ENCODE measurements at places on chromosomes 6 and 20.

- DNase-seq = no peak
Observed at GRCh38 chr6:52868240-52868639, 27.6 kb upstream of the GSTA5 start.

DNA sequence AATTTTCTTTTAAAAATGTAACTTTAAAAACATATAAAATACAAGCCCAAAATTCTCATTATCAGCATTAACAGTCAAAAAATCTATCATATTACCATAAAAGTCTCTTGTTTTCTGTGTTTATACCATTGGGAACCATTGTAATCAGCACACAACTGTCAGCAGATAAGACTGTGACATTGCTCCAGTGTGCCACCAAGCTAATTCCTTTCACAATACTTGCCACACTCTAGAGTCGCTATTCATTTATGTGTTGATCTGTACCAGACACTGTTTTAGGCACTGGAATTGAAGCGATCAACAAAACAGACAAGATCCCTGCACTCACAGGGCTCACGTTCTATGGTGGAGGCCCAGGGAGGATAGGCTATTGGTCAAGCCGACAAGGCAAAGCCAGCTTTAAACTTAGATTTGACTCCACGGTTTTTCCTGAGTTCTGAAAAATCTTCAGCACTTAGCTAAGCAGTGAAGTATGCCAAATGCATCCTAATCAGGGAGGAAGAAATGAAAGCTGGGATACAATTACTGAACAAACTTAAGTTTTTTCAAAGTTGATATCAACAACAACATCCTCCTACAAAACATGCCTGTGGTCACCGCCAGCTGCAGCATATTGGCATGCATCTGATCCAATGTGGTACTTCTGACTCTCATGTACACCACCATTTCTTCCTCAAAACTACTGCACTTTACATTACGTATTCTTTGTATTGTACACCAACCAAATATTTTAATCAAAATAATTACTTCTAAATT, 60.5 kb downstream of the GMDS start:
- no peak for DNase-seq

GRCh38 chr6:127190552-127190951, 72.1 kb downstream of the RSPO3 start:
- no peak for DNase-seq

- no peak for DNase-seq
Observed at GRCh38 chr6:40754461-40755045, 167.4 kb upstream of the LRFN2 start.

GRCh38 chr6:127404133-127404532, 55.1 kb downstream of the KIAA0408 start:
- DNase-seq = no peak

DNA sequence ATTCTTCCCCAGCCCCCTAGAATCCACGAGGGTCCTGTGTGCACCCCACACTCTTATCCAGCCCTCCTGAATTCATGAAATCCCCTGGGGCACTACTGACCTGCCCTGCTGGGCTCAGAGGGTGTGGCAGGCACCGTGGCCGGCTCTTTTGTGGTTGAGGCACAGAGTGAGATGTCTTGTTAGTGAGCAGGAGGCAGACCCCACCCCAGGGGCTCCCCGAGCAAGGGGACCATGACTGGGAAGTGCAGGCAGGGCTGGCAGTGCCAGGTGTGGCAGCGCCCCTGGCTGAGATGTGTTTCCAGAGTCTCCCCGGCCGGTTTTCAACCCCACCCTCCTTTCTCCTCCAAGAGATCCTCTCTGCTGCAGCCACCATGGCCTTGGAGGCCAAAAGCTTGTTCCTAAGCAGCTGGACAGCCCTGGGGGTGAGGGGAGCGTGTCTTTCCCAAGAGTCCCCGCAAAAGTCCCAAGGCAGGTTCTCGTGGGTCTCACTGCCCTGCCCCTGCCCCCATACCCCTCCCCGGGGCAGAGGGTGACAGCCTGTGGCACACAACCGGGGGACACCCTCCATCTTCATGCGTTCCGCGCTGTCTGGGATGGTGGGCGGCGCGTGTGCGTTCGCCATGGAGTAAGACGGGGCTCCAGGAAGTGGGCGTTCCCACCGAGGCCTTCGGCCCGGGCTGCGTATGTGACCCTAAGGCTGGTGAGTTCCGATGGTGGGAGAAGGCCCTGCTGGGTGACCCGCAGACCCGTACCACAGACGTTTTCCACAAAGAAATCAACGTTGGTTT, 208.9 kb downstream of the TAF4 start:
- no peak for DNase-seq

- no peak for DNase-seq
Observed at GRCh38 chr6:109053336-109053735, 41.3 kb downstream of the SESN1 start.

DNA sequence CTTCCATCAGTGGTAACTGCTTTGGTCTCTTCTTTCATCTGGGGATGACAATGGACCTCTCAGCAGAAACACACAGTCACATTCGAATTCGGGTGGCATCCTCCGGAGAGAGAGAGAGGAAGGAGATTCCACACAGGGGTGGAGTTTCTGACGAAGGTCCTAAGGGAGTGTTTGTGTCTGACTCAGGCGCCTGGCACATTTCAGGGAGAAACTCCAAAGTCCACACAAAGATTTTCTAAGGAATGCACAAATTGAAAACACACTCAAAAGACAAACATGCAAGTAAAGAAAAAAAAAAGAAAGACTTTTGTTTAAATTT, 6.1 kb downstream of the EDN1 start:
- no peak for DNase-seq

GRCh38 chr6:127592964-127593363, 16.0 kb downstream of the C6orf58 start:
- no peak for DNase-seq

DNA sequence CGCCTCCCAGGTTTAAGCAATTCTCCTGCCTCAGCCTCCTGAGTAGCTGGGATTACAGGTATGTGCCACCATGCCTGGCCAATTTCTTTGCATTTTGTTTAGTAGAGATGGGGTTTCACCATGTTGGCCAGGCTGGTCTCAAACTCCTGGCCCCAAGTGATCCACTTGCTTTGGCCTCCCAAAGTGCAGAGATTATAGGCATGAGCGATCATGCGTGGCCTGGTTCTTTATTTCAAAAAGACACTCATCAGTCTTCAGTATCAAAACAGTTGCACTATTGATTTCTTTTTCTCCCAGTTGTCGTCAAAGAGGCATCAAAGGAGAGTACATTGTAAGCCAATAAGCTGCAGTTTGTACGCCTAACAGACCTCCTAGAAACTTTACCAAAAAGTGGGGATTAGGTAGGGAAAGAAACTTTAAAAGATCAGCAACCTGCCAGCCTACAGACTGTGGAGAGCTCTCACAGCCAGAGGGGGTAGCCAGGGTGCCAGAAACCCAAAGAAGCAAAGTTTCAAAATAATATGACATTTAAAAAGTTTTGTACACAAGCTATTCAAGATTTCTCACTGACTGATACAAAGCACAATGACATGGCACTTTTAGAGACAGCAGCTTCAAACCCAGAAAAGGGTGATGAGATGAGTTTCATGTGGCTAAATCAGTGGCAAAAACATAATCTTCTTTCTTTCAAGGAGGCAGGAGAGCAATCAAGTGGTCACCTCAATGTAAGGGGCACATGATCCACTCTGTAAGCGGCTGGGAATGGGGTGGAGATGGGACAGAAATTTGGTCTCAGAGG, 83.0 kb upstream of the RALY start:
- no peak for DNase-seq

DNA sequence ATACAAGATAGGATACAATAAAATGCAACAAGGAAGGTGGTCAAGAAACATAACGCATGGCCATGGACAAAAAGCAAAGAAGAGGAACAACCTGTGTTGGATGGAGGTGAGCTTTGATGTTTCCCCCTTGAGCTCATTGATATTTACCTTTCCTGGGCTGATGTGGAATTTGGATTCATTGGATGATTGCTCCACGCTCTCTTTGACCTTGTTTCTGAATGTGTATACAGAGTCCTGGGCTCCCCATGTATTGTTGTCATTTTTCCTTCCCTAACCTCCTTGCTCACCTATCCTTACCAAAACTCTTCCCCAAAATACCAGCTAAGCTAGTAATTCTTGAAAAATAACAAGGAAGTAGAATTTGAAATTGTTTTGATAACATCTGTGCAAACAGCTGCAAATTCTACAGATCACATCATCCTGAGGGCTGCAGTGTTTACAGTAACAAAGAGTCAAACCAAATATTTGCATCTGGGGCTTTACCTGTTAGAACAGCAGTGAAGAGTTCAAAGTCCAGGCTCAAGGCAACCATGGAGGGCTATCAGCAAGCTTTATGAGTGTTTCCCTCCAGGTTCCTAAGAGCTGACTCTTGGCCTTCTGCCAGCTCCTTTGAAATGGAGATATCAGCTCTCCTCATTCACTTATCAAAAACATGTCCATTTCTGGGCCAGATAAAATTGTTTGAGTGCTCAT, 214.3 kb upstream of the MARCKS start:
- DNase-seq = no peak

DNA sequence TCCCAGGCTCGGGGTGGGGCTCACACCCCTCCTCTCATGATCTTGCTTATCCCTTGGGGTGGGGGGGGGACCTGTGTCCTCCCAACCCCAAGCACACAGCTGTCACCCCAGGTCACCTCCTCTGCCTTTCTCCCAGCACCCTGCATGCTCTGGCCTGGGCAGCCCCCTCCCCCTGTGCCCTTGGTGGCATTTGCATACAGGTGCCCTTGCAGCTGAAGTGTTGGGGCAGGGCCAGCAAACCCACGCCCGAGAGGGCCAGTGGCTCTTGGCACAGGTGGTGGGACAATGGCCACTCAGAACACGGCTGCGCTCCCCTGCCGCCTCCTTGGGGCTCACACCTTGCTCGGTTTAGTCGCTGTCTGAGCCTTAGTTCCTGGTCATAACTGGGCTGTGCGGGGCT, 11.3 kb upstream of the MYT1 start:
- no peak for DNase-seq

DNA sequence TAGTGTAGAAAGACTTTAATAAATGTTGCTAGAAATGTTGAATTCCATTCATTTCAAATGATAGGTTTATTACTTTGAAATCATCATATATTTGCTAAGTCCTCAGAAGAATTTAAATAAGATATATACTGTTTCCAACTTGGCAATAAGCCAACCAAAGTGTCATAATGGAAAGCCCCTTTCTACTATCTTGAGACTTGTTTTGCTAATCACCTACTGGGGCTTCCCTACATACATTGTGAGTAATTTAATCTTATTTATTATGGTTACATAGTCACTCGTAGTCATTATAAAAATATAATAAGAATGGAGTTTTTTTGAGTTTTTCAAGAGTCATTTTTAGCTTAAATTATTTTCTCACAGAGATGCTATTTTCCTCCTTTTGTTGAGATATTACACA, 20.7 kb downstream of the COL19A1 start:
- DNase-seq = no peak

GRCh38 chr20:10661261-10661660, 12.5 kb downstream of the JAG1 start:
- DNase-seq = no peak

DNA sequence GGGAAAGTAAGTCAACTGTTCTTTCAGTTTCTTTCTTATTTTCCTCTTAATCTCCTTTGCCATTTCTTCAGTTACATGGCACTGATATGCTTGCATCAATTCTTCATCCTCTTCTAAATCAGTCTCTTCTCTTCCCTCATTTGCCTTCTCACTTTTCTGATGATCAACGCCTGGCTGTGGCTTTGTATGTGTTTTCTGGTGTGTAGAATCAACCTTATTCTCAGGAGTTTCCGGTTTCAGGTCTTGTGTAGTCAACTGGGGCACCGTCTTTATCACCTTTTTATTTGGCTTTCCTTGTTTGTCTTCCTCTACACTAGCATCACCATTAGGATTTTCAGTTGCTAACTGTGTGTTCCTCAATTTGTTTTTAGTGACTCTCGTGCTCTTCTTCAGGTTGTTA, 31.6 kb downstream of the AHI1 start:
- no peak for DNase-seq

DNA sequence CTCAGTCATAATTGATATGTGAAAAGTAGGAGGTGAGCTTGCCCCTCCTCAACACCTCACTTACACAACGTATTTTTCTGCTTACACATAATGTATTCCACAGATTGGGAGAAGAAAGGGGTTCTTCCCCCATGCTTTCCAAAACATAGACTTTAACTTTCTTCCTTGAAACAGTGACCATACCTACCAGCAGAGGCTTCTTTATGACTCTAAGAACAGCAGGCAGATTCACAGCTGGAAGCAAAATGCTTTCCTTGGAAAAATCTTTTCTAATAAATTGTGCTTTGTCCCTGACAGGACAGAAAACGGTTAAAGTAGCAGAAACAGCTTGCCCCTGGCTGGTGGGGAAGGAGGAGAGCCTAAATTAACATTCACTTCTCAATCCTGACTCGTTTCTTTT, 629.1 kb upstream of the IMPG1 start:
- no peak for DNase-seq

DNA sequence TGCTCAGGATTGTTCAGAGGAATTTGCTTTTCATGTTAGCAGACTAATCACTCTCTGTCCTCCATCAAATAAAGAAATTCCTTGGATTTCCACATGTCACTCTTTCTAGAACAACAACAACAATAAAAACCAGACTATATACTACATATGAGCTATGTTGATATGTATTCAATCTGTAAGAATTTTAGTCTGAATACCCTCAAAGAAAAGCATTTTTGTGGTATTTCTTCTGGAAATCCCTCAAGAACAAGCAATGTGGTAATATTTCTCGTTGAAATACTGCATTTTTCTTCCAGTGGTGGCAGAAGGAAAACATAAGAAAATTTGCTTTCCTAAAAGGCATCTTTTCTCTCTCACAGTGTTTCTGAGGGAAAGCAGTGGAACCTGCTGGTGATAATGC, 312.6 kb upstream of the RSPO3 start:
- DNase-seq = no peak

- no peak for DNase-seq
Observed at GRCh38 chr6:164208371-164208770, 793.9 kb downstream of the QKI start.

DNA sequence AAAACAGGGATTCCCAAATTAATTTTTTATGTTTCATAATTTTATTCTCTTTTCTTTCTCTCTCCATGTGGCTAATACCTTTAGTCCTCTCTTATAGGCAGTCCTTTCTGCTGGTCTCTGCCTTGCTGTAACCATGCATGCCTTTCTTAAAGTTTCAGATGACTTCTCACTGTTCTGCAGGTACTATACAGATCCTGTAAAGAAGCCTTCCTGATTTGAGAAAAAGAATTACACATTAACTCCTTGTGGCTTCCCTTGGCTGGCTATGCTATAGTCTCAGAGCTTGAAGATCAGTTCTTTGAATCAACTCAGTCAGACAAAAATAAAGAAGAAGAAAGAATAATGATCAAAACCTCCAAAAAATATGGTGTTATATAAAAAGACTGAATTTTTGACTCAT, 7.3 kb upstream of the GPR63 start:
- no peak for DNase-seq

DNA sequence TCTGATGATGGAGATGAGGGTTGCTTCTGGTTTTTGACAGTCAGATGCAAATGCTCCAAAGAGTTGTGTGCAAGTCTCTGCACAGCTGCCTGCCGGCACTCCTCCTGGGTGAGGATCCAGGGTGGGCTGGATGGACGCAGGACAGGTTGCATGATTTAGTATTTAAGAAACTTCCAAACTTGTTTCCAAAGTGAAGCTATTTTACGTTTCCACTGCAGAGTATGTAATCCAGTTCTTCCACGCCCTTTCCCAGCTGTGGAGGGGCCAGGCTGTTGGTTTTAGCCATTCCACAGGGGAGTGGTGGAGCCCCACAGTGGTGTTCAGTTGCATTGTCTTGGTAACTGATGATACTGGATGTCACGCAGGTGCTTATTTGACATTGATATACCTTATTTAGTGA, 157.3 kb downstream of the THBS2 start:
- DNase-seq = no peak

GRCh38 chr6:105873211-105873704, 212.9 kb upstream of the PRDM1 start:
- DNase-seq = no peak

- DNase-seq = no peak
Observed at GRCh38 chr20:4813863-4814695, 92.4 kb downstream of the PRND start.

Measured in stimulated activated CD8-positive, alpha-beta memory T cell treated with anti-CD3 and anti-CD28 coated beads, Interleukin-4, amount 100 ng/mL, for 1 hour (primary cell).